ENCODE measurements at places on chromosomes 5 and 9.

GRCh38 chr5:98104454-98105188, 668.8 kb upstream of the RGMB start:
- no peak for DNase-seq

- no peak for DNase-seq
These were observed 1635.4 kb upstream of the C9orf72 start for GRCh38 chr9:29208670-29209069.

DNA sequence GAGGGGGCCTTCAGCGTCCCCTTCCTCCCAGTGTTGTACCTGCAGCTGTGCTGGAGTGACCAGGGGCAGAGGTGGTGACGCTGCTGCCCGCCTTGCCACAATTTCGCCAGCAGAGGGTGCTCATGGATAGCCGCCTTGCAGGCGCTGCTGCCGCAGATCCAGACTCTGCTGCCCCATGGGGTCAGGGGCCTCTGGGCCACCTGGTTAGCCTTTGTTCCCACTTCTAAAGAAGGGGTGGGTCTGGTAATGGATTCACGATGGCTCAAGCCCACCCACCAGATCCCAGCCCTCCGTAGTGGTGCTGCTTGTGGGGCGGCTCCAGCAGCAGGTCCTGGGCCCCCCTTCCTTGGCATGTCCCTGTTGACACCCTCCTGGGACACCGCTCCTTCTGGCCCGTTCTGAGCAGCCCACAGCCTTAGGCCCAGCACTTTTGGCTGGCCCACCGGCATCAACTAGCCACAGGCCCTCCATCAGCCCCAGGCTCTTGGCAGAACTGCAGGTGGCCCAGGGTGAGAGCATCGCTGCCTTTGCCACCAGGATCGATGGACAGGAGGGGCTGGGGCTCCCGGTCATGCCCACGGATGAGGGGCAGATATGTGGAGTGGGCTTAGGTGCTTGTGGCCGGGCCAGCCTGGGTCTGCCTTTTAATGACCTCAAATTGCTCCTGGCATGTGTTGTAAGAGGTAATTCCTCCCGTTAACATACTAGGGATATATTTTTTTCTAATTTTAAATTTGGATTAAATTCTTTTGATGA, 57.2 kb downstream of the COL5A1 start:
- peak; percentile 42 for DNase-seq

- DNase-seq = no peak
These were observed 212.5 kb downstream of the RAB3C start for GRCh38 chr5:58795327-58795726.

GRCh38 chr9:34612788-34613390, 992 bp upstream of the RPP25L start:
- peak; percentile 70 for DNase-seq

GRCh38 chr5:58543723-58544122, 39.2 kb upstream of the RAB3C start:
- DNase-seq = no peak
